ENCODE measurements at places on chromosomes 2 and 18.
A peak's percentile ranks its signal among the peaks of the same experiment; 100 is the strongest.

- DNase-seq: no peak
Measured at GRCh38 chr18:48529796-48530195, 9.0 kb upstream of the CTIF start.

- no peak for DNase-seq
Measured at GRCh38 chr2:41965909-41966295, 81.9 kb upstream of the PKDCC start.

DNA sequence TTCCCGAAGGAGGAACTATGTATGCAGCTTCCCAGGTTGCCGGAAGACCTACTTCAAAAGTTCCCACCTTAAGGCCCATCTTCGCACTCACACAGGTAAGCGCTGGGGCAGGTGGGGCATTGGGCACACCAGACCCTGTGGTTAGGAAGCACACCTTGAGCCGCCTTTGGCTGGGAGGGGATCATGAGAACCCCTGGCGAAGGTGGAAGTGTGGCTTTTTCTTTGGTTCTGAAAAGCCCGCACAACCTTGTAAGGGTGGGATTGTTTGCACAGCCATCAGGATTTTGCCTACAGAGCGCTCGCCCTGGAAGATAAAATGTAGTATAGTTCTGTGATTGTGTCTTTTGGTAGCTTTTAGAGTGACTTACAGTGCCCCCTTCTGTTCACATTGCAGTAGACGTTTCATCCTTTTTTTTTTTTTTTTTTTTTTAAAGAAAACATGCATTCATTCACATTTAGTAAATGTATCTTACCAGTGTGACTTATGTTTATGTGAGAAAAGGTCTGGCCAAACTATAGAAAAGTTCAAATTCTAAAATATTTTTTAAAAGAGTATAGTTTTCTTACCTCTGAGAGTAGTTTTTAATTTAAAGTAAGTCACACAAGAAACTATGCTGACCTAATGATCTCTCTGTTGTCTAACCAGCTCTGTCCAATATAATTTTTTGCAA is 5.3 kb downstream of the KLF11 start:
- DNase-seq: no peak

GRCh38 chr2:69693059-69693774 is 48.7 kb upstream of the ANXA4 start:
- DNase-seq: no peak

GRCh38 chr2:25335204-25335603 is 6.5 kb downstream of the DNMT3A start:
- DNase-seq: no peak

DNA sequence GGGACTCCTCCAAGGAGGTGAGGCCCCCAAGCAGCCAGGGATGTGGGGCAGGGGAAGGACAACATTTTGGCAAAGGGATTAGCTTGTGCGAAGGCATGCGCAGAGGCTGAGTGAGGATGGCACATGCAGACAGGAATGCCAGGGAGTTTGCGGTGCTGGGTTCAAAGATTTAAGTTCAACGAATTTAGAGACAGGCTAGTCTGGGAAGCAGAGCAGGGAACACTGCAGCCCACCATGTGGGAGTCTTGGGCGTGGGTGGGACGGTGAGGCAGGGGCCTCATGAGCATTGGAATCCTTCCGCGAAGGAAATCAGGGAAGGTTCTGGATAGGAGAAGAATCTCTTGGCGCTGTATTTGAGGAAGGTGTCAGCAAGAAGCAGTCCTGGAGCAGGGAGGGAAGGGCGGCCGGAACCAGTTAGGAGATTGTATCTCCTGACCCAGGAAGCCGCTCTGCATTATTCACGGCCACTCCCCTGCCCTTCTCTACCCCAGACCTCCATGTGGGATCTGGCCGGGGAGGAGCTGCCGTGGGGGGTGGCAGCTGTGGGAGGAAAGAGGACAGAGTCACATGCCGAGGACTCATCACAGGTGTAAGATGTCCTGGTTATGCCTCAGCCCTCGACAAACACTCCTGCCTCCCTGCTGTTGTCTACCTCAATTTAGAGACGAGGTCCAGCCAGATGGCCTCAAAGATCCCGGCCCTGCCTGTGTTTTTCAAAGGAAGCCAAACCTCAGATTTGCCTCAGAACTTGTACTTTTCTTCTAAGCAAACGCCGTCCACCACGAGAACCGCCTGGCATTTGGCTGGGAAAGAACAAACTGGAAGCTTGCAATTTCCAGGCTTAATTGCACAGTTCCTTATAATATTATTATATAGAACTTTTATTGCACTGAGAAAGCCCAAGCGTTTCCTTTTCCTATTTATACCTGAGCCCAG is 123.7 kb upstream of the SMAD2 start:
- peak; percentile 31 for DNase-seq

- DNase-seq: no peak
Measured at GRCh38 chr18:59582395-59582794, 114.8 kb downstream of the CCBE1 start.

GRCh38 chr2:210190345-210190744 is 19.1 kb upstream of the KANSL1L start:
- no peak for DNase-seq

GRCh38 chr2:88123975-88124917 is 3.6 kb downstream of the FABP1 start:
- DNase-seq: no peak

Measured in K562 (cell line).